Vagina (tissue), 2 donors: ENCODE measurements at places on chromosomes 1 and 21.

GRCh38 chr1:2210084-2210653 lies 15.6 kb upstream of the FAAP20 start:
- DNase-seq, result no peak

DNA sequence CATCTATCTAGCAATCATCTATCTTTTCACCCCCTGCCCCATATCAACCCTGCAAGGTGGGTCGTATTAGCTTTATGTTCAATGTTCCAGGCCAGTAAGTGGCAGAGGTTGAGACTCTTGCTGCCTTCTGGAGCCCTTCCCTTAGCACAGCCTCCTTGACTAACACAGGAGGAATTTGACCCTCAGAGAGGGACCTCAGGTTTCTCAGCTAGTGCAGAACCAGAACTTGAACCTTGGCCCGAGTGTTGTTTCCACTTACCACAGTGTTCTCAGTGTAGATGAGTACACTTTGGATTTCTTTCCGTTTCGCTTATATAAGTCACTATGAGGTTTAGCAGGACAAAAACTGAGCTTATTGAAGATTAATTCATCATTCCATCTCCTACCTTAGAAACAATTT lies 11.1 kb upstream of the ATF3 start:
- DNase-seq, result no peak

DNA sequence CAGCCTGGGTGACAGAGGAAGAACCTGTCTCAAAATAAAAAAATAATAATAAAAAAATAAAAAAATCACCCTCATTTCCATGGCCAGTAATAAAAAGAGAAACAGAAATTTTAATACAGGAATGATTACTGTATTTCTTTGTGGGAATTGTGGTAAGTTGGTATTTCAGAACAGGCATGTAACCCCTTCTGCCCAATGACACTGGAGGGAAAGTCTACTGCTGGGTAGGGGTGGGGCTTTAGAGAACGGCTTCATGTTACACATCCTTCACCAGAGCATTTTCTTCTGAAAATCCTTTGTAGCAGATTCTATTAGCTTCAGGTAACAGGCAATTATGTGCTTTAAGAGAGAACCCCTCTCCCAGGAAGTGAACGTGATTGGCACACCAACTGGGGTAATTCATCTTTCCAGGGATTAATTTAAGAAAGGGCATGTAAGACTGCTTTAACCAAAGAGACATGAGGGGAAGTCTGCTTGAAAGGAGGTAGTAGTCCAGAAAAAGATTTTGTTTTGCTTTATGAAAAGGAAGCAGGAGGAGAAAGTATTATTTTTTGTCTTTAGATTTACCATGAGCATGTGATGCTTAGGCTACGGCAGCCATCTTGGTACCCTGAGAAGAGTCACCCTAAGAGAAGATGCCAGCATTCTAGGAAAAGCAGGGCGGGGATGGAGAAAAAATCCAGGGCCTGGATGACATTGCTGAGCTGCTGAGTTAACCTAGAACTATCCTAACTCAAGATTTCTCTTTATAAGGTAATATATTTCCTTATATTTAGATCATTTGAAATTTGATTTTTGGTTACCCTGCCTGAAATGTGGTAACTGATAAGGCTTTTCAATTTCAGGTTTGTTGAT lies 57.7 kb upstream of the DPT start:
- no peak for DNase-seq

- DNase-seq, result no peak
Measured at GRCh38 chr21:35948982-35949381, 111.3 kb downstream of the SETD4 start.

GRCh38 chr1:110106013-110106941 lies 6.0 kb upstream of the UBL4B start:
- DNase-seq, result no peak

DNA sequence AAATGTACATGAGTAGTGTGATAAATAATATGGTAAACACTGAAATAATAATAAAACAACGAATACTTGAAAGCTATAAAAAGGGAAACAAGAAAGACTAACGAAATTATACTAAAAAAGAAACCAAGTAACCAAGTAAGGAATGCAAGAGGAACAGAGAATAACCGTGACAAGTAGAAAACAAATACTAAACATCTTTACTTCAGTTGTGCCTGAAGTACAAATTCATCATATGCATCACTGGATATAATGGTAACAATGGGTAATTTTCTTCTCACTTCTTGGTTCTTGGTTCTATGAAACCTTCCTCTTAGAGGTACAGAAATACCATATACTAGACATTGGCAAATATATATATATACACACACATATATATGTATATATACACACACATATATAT lies 1093.6 kb upstream of the B3GALT2 start:
- no peak for DNase-seq

DNA sequence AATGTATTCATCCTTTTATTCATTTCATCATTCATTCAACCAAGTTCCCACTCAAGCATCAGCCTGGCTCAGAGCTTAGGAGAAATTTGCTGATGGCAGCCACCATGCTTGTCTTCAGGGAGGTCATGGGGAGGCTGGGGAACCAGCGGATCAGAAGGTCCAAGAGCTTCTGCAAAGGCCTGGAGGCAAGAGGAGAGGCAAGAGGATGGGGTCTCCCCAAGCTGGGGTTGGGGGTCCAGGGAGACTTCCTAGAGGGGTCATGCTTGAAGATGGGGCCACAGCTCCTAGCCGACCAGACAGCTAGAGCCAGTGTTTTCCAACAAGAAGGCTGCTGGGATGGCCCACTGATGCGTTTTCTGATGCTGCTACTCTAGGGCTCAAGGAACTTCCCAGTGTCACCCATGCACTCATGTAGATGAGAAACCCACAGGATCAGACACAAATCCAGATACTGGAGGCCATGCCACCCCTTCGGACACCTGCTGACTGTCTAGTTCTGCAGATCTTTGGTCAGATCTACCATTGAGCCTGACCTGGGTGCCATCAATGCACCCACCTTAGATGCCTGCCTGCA lies 315.2 kb downstream of the AJAP1 start:
- DNase-seq, result peak; percentile 85

DNA sequence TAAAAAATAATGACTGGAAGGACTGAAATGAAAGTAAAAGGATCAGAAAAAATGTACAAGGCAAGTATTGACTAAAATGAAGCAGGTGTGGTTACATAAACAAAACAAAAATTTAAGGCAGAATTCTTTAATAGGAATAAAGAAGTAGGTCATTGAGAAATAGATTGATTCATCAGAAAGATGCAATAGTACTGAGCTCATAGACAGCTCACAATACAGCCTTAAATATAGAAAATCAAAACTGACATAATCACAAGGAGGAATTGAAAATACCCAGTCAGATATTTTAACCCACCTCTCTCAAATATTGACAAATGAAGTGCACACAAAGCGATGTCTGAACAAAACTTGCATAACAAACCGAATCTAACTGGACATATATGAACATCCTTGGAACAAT lies 366.8 kb upstream of the DPYD start:
- no peak for DNase-seq
